ENCODE measurements at places on chromosomes 13 and 19.

DNA sequence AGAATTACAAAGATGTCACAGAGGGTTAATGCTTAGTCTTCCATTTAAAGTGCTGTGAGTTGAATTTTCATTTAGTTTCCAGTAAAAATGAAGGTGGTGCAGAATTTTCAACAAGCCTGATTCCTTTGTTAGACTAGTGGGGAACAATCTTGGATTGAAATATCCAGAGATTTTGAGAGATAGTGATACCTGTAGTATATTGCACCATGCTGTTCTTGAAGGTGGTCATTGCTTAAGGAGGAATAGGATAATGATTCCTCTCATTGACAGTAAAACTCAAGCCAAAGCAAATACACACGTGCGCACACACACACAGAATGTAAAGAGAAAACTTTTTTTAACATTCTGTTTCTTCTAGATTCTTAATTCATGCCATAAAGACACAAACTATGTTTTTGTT lies 5.3 kb downstream of the PCDH17 start:
- DNase-seq: no peak

DNA sequence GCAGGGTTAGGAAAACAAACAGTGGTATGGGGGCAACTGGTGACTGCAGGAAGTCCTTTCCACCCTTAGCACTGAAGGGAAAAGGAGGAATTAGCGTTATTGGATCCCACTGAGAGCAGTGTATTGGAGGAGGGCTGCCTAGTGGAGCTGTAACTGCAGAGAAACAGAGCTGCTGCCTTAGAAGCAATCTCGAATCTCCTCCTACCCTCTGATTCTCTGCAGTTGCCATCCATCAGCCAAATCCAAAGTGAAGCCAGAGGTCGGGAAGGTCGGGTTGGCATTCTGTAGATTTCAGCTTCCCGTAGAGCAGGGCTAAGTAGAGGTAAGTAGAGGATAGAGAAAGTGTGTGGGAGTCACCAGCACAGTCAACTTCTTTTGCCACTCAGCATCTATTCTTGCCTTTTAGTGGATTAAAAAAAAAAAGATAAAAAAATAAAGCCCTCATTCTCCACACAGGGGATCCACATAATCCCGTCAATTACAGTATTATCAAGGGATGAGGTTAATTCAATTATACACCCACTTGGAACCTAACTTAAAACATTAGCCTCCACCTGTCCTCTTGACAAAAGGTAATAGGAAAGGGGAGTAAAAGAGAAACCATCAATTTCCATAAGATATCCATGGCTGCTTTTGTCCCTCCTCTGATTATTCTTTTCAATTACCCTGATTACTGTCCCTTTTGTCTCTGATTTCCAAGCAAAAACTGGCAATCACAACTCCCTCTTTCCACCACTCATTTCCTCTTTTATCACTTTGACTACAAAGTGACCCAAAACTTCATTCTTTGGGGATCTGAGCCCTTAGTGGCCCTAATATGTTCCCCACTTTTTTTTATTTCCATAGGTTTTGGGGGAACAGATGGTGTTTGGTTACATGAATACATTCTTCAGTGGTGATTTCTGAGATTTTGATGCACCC lies 234.7 kb downstream of the RBM26 start:
- no peak for DNase-seq

DNA sequence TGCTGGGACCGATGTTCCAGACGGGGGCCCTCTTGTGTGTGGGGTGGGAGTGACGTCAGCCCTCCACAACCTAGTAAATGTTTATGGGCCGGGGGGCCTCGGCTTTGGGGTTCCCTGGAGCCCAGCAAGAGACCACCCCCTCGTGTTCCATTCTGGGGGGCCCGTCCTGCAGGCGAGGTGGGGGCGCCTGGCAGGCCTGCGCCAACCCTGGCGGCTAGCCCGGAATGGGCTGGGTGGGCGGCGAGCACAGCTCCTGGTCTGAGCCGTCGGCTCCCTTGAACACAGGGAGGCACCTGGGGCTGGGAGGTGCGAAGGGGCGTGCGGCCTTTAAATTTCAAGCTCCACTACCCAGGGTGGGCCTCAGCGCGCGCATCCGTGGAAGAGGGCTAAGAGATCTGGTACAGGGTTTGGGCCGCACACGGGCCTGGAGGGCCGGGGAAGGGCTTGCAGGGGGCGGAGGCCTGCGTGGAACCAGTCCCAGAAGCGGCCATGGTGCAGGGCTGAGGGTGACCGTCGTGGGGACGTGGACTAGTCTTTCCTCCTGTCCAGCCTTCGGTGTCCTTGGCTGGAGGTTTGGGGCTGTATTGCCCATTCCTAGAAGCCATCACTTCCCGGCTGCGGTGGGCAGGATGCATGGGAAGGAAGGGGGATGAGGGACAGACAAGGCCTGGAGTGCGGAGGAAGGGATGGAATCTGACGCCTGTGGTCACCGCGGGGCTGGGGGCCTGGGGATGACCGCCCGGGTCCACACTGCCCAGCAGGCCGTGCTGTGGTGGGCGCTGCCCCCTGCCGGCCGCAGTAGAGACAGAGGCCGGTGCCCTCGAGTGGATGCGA lies 11.4 kb downstream of the NDUFA11 start:
- DNase-seq: peak; percentile 35

- DNase-seq: no peak
Observed at GRCh38 chr13:99067159-99067985, 89.5 kb upstream of the DOCK9 start.

GRCh38 chr19:19597809-19598306 lies 20.6 kb downstream of the PBX4 start:
- DNase-seq: peak; percentile 34

GRCh38 chr13:102872531-102872930 lies 26.7 kb downstream of the ERCC5 start:
- DNase-seq: no peak

- no peak for DNase-seq
Observed at GRCh38 chr13:52399046-52399445, 6.9 kb downstream of the THSD1 start.

- DNase-seq: no peak
Observed at GRCh38 chr13:114248011-114248410, 13.3 kb downstream of the CDC16 start.

DNA sequence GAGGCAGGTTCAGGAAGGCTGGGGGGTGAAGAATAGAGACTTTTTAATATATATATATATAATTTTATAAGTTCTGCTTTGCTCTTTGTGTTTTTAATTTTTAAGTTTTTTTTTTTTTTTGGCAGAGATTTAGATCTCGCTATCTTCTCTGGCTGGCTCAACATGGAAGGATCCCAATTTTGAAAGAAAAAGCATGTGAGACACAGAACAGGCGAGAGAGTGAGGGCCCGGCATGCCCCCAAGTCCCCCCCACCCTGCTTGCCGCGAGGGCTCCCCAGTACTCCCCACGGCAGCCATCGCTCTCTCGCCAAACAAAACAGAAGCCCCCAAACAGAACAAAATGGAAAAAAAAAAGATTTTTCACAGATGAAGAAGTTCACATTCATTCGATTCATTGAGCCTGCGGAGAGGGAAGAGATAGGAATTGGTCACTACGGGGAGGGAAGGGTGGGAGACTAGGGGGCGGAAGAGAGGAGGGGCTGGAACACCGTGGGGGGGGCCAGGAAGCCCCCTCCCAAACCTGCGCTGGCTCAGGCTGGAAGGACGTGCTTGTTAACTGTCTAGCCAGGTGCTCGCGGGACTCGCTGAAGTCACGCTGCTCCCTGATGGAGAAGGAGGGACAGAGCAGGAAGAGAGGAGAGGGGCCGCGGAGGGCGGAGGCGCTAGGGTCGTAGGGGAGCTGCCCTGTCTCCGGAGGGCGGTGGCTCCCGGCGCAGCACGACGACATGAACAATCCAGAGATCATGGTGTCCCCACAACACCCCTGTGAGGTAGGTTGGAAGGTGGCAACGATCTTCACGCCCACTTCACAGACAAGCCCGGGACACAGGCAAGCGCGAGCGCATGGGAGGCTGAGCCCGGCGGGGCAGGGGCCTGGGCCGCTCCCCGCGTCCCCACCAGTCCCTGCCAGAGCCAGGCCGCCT lies 10.6 kb downstream of the KHSRP start:
- DNase-seq: no peak

DNA sequence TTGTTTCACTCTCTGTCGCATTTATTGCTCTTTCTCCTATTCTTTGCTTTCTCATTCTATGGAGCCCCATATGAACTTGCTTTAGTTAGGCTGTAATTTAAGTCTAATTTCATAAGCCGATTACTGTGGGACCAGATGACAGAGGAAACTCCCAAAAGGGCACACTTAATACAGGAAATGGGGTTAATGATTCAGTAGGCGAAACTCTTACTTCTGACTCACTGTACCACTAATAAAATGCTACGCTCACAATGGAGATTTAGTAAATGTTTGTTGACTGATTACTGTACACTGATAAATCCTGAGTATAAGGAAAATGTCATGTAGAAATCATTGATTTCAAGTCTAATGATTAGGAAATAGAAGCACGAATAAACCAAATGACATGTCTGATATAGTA lies 276.4 kb downstream of the KLF5 start:
- no peak for DNase-seq

DNA sequence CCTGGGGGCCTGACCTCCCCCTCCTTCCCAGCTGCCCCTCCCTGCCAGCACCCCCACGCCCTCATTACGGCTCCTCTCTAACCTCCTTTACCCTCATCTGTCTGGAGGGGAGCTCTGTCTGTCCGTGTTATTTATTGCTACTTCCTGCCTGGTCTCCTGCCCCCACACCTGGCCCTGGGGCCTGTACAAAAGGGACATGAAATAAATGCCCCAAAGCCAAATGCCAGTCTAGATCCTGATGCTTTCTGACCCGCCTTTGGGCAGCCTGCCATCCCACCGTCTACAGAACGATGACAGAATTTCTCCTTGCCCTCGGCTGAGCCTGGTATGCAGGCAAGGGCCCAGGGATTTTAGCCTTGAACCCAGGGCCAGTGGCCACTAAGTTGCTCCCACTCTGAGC lies 15.4 kb upstream of the CD22 start:
- no peak for DNase-seq

DNA sequence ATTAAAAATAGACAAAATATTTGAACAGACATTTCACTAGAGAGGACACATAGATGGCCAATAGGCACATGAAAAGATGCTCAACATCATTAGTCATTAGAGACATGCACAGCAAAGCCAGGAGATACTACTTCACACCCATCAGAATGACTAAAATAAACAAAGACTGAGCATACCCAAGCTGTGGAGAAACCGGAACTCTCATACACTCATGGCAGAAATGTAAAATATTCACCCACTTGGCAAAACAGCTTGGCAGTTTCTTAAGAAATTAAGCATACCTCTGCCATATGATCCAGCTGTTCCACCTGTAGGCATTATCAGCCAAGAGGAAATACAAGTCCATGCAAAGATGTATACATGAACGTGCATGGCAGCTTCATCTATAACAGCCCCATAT lies 213.4 kb downstream of the TSHZ3 start:
- DNase-seq: no peak

GRCh38 chr13:111492958-111493357 lies 172.5 kb downstream of the TEX29 start:
- DNase-seq: no peak

DNA sequence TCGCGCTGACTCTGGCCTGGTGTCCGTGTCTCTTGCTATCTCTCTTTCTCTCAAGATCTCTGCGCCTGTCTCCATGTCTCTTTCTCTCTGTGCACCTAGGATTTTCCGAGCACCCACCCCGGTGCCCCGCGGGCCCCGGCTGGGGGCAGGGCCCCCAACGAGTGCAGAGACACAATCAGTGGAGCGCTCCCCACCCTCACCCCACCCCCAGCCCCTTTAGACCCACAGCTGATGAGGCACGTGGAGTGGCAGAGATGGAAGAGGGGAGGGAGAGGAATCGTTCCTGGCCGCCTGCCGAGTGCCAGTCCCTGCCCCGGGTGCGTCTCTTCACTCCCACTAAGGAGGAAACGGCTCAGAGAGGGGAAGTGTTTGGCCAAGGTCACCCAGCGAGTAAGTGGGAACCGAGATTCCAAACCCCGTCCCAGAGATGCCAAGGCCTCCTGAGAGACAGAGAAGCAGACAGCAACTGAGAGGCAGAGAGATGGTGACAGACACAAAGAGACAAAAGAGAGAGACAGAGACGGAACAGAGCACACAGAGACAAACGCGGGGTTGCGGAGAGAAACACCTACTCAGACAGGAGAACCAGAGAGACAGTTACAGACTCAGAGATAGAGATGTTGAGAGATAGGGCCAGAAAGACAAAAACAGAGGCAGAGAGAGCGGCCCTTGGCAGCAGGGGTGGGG lies 626 bp upstream of the BCL3 start:
- peak; percentile 40 for DNase-seq

- no peak for DNase-seq
Observed at GRCh38 chr13:26821672-26822071, 61.1 kb upstream of the GPR12 start.

GRCh38 chr19:48501494-48502349 lies 9.9 kb downstream of the LMTK3 start:
- DNase-seq: peak; percentile 62

GRCh38 chr19:46773018-46773399 lies 15.4 kb downstream of the SLC1A5 start:
- no peak for DNase-seq

DNA sequence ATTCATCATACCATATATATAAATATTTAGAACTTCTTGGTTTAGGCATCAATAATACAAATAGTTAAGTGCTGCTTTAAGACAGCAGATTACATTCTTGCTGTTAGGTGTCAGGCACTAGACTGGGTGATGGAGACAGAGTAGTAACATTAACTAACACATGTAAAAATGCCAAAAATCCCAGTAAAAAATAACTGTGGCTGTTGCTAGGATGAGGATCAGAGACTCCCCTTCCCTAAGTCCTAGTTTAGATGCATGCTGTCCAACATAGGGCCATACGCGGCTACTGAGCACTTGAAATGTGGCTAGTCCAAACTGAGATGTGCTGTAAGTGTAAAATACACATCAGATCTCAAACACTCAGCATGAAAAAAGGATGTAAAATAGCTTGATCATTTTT lies 94.7 kb downstream of the CDADC1 start:
- no peak for DNase-seq

Data from activated naive CD8-positive, alpha-beta T cell treated with anti-CD3 and anti-CD28 coated beads, Interleukin-2, amount 50 U/mL, for 24 hours (primary cell).